ENCODE measurements at places on chromosomes 5 and 9. TPM values are rescaled to one million over a fixed set of nuclear protein-coding genes. Genes with fewer than 3 reads are reported as not detected.

Gene PFN3
- not detected for total RNA-seq

DNA sequence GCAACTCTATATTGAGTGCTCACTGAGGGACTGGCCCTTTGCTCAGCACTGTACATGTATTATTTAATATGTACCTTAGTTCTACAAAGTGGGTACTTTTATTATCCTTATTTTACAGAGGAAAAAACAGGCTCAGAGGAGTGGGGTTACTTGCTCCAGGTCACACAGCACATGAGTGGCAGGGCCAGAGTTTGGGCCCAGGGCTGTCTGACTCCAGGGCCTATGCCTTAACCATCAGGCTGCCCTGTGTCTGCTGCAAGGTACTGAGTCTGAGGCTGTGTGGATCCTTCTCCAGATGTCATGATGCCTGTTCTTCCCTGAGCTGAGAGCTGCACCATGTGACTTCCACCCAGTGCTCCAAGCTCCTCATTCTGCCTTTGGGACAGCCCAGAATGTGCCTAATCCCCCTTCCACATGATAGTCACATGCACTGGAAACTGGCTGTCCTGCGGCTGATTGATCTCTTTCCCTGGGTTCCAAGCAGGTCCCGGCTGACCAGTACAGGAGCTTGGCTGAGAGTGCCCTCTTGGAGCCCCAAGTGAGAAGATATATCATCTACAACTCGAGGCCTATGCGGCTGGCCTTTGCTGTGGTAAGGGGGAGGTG, 15.4 kb downstream of the TMEM268 start:
- no peak for DNase-seq

GRCh38 chr5:113678924-113679575, 165.6 kb downstream of the YTHDC2 start:
- DNase-seq, result no peak

DNA sequence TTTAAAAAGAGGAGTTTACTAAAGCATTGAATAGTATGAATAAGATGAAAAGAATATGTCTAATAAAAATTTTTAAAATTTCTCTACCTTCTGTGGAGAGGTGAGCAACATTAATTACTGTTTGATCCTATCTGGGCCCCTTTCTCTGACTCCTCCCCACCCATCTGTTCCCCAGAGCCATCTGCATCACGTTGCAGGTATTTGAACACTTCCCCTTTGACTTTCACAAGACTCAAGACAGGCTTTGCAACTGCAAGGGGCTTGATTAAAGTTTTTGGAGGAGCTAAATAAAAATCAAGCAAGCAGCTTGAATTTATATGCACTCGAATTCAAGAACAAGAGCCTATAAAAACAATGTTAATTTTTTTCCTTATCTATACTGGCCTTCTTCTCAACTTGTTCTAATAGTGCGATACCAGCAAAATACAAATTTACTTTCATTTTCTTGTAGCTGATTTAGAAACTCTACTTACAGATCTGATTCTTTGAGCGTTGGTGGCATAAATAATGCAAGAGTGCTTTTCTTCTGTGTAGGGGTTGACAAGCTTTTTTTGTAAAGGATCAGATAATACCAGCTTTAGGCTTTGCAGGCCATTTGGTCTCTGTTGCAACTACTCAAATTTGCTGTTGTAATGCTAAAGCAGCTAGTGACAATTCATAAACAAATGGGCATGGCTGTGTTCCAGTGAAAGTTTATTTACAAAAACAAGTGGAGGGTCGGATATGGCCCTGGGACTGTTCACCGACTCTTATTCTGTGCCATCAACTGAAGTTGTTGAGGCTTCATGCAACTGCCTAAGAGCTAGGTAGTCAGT, 21.2 kb downstream of the TXNDC8 start:
- no peak for DNase-seq

GRCh38 chr5:36177154-36177553, 25.2 kb downstream of the SKP2 start:
- DNase-seq, result no peak
